Sigmoid colon (tissue), 7 donors: ENCODE measurements at places on chromosomes 12 and 14. TPM values are rescaled to one million over a fixed set of nuclear protein-coding genes. Genes with fewer than 3 reads are reported as not detected.

- no peak overlapping the region for H3K4me3 ChIP-seq
- no peak for DNase-seq
- no peaks in the 10 kb centered on the region for H3K36me3 ChIP-seq
- H3K4me1 ChIP-seq, result no peaks in the 10 kb centered on the region
These were observed 232.8 kb upstream of the FBXO33 start for GRCh38 chr14:39665075-39665475.

DNA sequence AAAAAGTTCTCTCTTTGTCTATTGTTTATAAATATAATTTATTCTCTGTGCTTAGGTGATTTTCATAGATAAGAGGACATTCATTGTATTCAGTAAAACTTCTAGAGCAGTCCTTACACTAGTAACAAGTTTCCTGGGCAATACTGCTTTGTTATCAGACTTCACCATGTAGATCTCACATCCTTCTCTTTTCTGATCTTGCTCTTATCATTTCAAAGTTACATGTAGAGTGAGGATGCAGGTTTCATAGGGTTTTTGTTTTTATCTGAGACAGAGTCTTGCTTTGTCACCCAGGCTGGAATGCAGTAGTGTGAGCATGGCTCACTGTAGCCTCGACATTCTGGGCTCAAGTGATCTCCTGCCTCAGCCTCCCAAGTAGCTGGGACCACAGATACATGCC is 789.5 kb downstream of the DIO2 start:
- no peaks in the 10 kb centered on the region for H3K27me3 ChIP-seq
- no peak for DNase-seq
- H3K27ac ChIP-seq, result no peak overlapping the region
- H3K4me1 ChIP-seq, result peaks cover 32% of the 10 kb centered on the region
- H3K4me3 ChIP-seq, result no peak overlapping the region
- H3K36me3 ChIP-seq, result no peaks in the 10 kb centered on the region

DNA sequence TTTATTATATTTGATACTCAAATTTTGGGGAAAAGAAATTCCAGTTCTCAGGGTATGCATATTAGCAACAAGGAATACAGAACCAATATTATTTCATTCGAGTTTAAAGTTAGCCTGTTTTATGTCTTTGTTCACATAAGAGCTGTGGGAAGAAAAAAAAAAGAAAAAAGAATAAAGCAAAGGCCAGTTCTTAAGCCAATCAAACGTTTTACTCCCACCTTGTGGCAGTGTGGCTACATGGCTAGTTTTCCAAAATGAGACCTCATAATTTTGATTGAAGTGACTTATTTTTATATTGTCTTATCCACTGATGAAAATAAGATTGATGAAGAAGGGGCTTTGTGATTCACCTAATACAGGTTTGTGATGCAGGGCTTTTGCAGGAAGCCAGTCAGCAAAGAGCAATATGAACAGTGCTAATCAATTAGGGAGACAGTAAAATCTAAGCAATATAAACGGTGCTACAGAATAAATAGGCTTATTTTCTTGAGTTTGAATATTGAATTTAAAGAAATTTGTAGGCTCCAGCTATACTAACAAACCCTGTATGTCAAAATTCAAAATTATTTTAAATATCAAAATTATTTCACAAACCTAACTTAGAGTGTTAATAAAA is 624.1 kb upstream of the FOXG1 start:
- DNase-seq, result no peak
- no peaks in the 10 kb centered on the region for H3K36me3 ChIP-seq
- no peak overlapping the region for H3K4me3 ChIP-seq
- no peaks in the 10 kb centered on the region for H3K27me3 ChIP-seq

- H3K36me3 ChIP-seq, result no peaks in the 10 kb centered on the region
- no peak overlapping the region for H3K4me3 ChIP-seq
- no peaks in the 10 kb centered on the region for H3K4me1 ChIP-seq
These were observed 12.3 kb downstream of the KRT1 start for GRCh38 chr12:52667931-52668330.

DNA sequence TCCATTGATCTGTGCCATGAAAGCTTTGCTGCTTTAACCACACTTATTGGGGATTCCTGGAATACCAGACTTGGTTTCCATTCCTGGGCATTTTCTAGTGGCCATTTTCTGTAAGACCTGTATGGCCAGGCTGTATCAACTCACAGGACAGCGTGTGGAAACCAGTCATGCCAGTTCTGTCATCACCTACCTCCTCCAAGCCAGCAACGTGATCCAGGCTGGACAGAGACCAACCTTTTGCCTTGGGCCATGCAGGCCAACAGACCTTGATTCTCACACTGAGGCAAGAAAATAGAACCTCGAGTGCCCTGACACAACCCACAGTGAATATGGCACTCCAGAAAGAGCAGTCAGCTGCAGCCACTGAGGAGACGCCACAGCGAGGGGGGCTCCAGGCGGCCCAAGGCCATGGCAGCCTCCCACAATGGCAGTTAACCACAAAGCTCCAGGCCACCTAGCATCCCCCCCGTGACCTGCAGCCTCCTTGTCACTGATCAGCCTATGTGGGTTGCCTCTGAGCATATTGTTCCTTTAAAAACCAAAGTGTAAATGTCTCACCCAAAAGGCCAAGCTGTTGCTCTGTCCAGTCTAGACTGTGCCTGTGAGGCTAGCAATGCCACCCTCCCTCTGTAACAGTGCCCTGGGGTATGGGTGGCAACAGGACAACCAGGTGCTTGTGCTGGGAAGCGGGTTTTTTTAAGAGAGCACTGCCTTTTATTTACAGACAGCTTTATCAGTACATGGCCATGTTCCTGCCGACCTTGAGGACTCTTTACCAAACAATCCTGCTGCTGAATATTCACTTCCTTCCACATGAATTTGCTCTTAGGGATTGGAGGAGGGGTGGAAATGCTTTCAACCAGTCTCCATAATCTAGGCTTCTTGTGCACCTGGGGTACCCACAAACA is 168.7 kb upstream of the HIF1A start:
- no peaks in the 10 kb centered on the region for H3K4me1 ChIP-seq
- no peaks in the 10 kb centered on the region for H3K27me3 ChIP-seq
- no peak overlapping the region for H3K4me3 ChIP-seq
- H3K27ac ChIP-seq, result peak overlapping the region; percentile 39

Gene TAS2R30
- total RNA-seq, result 8.9 TPM
